ENCODE measurements at places on chromosomes 3 and 15. TPM values are rescaled to one million over a fixed set of nuclear protein-coding genes. Genes with fewer than 3 reads are reported as not detected.

GRCh38 chr3:107208796-107209195, 168.4 kb upstream of the CCDC54 start:
- DNase-seq: no peak

- no peak for DNase-seq
Observed at GRCh38 chr3:172097585-172097984, 58.2 kb downstream of the FNDC3B start.

DNA sequence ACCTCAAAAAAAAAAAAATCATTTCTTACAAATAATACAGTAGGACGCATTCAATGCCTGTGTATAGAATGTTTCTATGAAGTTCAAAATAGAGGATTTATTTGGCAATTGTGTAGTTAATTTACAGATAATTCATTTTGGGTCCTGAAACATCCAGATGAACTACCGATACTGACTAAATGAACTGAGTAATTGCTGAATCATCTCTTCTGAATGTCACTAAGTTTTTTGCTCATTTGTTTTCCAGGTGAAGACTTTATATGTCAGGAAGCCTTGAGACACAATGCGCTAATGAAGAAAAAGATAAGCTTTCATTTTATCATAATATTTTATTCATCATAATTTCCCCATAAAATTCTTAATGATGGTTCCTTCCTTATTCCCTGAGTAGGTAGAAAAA, 39.7 kb downstream of the PCOLCE2 start:
- no peak for DNase-seq

DNA sequence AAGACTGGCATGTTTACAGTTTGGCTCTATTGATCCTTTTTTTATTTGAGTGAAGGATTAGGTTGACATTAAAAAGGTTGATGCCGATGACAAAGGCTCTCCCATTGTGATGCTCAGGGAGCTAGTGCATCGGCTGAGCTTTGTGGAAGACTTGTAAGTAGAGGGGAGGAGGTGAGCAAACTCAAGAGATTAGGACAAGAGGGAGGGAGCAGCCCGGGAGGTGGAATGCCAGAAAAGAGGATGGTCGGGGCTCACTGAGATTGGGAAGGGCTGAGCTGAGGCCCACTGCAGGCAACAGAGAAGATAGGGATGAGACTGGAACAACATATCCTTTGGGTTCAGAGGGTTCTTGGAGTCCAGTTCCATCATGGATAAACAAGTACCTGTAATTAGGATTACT, 26.5 kb upstream of the PSMD6 start:
- DNase-seq: no peak

SAMD7 gene
- total RNA-seq: not detected

NPAP1 gene
- total RNA-seq: 0.18 TPM

MKRN2OS gene
- not detected for total RNA-seq
